ENCODE measurements at places on chromosomes 7 and 10.

GRCh38 chr10:17676919-17677318 lies 33.0 kb downstream of the STAM start:
- DNase-seq, result no peak

DNA sequence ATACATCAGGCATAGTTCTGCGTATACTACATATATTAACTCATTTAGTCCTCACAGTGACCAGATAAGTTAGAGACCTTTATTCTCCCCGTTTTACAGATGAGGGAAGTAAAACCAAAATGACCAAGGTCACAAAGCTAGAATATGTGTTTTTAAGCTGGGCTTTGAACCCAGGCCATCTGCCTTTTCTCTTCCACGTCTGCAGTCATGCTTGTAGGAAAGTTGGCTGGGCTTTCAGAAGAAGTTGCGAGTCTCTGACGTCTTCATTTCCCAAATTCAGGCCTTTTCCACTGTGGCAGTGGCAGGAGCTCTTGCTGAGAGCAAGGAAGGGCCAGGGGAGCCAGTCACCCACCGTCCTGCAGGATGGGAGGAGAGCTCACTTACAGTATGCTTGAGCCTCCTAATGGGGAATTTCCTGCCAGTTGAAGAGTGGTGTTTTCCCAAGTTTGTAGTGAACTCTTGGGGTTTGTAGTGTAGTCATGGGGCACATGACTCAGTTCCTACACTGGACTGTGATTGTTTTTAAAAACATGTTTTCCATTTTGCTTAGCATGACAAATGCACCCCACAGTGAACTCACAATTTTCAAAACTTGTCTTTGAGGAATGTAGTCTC lies 34.2 kb downstream of the CYP17A1 start:
- DNase-seq, result no peak

GRCh38 chr10:131419797-131420196 lies 108.3 kb upstream of the TCERG1L start:
- no peak for DNase-seq

DNA sequence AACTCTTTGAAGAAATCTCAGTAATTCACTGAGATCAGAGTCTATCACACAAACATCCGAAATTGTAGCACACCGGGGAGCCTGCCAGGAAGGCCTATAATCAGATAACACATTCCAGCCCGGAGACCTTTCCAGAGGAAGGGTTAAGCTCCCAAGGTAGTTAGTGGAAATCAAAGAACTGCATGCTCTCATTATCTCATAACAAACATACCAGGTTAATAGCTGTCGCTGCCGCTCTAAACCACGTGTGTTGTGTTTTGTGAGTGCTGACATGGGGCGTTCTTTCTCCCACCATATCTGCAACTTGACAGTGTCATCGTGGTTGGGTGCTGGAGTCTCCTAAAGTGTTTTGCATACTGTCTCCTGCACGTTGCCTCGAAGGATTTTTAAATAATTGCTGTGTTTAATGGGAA lies 120.7 kb upstream of the CARD11 start:
- no peak for DNase-seq

DNA sequence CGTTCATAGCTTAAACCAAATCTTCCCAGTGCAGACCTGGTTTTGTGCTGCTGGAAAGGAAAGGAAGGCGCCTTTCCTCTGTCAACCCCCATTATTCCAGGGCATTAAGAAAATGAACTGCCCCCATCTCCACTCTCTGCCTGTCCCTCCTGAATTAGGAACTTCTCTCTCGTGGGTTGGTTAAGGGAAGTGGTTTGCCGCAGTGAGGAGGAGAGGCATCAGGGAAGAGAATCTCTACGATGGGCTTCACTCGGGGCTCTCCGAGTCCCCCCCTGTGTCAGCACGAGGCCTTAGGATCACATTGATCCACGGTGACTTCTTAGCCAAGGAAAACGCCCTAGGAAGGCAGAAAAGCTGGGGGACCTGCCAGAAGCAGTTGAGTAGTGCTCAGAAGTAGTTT lies 53.9 kb upstream of the LYZL2 start:
- no peak for DNase-seq

- DNase-seq, result no peak
Measured at GRCh38 chr7:47095946-47096345, 486.0 kb downstream of the TNS3 start.

DNA sequence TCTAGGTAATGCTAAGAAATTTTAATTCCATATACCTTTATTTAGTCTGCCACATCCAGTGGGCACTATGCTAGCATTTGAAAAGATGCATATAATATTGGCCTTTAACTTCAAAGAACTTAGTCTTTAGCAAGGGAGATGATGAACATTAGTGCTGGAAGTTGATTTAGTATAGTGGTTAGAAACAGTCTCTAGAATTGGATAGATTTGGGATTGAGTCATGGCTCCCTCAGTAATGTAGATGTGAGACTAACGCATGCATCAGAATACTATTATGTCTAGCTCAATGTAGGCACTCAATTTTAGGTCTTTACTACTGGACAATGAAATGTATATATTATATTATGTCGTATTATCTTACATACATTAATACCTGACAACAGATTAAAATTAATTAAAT lies 5.8 kb downstream of the DKK1 start:
- DNase-seq, result no peak

DNA sequence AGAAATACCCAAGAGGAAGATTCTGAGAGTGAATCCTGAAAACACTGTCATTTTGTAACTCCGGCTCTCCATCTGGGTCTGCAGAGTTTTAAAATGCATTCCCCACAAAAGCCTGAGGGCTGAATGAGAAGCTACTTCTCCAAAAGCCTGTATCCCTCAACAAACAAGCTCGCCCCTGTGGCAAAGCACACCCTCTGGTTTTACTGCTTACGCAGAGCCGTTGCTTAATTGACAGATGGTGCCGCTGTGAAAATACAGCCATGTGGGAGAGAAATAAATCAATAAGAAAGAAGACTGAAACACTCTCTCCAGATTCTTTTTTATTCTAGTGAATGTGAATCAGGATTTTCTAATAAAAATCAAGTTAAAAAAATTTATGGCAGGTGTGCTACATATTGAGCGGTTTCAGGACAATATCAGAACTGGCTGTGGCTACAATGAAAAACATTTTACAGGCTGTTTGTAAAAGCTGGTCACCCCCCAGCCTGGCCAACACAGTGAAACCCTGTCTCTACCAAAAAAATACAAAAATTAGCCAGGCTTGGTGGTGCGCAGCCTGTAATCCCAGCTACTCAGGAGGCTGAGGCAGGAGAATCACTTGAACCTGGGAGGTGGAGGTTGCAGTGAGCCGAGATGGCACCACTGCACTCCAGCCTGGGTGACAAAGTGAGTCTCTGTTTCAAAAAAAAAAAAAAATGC lies 32.5 kb downstream of the C7orf33 start:
- peak; percentile 29 for DNase-seq

GRCh38 chr7:19051767-19052375 lies 65.6 kb downstream of the TWIST1 start:
- no peak for DNase-seq

- no peak for DNase-seq
Measured at GRCh38 chr7:6156734-6157133, 115.7 kb downstream of the CYTH3 start.

DNA sequence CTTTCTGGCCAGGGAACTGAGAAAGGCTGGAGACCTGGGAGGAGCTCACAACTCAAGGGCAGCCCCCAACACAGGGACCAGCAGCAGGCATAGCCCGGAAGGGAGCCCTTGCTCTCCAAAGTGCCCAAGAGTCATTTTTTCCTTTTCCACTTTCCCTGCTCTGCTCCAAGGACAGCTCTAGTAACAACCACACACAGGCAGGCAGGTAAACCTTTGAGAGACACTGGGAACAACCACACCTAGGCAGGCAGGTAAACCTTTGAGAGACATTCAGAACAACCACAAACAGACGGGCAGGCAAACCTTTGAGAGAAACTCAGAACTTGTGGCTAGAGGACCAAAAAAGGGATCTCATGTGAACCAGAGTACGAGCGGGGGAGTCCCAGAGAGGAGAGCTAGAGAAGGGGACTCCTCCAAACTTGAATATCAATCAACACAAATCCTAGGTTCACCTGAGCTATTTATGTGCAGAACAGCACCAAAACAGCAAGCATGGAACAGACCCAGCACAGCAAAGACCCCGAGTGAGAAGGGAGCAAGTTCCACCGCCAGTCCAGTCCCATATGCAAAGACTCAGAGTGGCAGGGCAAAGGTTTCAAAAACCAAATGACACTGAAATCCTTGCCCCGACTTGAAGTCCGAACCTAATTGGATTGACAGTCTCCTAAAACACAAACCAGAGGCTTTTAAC lies 33.6 kb upstream of the GUSB start:
- DNase-seq, result no peak

DNA sequence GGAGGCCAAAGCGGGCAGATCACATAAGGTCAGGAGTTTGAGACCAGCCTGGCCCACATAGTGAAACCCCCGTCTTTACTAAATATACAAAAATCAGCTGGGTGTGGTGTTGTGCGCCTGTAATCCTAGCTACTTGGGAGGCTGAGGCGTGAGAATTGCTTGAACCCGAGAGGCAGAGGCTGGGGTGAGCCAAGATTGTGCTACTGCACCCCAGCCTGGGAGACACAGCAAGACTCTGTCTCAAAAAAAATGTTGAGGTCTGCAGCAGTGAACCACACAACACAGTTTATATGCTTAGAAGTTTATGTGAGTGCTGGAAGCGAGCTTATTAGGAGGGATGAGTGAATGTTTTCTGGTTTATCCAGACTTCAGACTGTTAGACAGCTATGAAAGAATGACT lies 10.4 kb downstream of the LHPP start:
- no peak for DNase-seq

All from NCI-H1417 treated with DMSO at 0.1 percent for 48 hours (cell line).